ENCODE measurements at places on chromosomes 5 and 9. TPM values are rescaled to one million over a fixed set of nuclear protein-coding genes. Genes with fewer than 3 reads are reported as not detected.

- DNase-seq = no peak
These were observed 48.7 kb upstream of the SPATA31D4 start for GRCh38 chr9:81879501-81879916.

GRCh38 chr5:14663734-14664269 is 716 bp upstream of the OTULIN start:
- DNase-seq = no peak

DNA sequence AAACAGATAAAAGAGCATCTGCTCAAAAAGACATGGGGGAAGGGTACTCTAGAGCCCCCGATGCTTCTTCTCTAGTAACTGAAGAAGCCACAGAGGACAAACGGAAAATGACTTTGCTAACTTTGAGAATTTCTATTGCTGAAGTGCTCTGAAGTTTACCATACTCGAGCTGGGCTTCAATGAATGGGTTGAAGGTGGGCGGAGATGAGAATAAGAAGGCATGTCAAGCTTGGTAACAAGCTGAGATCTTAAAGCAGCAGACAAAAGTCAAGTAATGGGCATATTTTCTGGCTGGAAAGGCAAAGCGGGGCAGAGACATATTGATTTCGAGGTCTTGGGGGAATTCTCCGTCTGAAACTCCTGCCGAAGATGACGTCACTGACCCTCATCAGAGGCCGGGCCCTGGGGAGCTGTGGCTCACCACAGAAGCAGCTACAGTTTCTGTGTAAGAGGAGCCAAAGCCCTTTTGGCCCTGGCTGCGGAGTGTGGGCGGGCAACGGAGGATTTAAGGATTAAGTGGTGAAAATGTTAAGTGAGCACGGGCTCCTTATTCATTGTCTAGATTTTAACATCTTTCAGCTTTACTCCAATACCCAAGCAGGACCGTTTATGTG is 115.8 kb upstream of the SLIT3 start:
- peak; percentile 58 for DNase-seq

The MOB3B gene
- 9.7 TPM for total RNA-seq

The SRD5A1 gene
- total RNA-seq = 71.2 TPM

GRCh38 chr5:178677429-178677828 is 50.6 kb upstream of the CLK4 start:
- no peak for DNase-seq

The SYNPO gene
- total RNA-seq = 11.5 TPM

- no peak for DNase-seq
These were observed 111.1 kb downstream of the UGCG start for GRCh38 chr9:112007575-112008240.

DNA sequence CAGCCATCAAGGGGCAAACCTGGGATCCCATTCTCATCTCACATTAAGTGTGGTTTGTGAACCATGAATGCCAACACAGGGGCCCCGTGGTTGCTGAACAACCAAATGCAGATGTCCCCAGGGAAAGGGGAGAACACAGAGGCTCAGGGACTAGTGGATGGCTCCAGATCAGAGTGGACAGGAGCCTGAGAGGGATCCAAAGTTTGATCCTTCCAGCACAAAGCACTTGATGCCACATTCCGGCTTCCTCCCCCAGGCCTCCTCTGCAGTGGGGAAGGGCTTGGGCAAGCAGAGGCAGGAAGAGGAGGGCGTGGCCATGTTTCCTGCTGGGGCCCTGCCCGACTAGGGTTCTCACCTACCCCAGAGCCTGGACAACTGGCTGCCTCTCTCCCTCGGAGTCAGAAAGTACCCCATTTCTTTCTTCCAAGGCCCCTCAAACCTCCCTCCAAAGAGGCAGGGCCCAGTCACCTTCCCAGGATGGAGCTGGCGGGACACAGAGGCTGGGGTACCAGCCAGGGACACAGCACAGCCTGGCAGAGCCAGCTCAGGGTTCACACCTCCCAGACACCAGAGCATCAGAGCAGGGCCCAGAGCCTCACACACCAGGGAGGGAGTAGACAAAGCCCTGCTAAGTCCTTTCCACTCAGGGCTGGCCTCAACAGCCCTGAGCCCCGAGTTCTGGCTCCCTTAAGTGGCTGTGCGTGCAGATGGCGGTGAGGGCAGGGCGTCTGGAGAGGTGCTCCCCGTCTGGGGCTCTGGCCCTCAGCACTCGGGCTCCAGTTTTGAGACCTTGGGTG is 4.3 kb upstream of the RNF44 start:
- peak; percentile 46 for DNase-seq

DNA sequence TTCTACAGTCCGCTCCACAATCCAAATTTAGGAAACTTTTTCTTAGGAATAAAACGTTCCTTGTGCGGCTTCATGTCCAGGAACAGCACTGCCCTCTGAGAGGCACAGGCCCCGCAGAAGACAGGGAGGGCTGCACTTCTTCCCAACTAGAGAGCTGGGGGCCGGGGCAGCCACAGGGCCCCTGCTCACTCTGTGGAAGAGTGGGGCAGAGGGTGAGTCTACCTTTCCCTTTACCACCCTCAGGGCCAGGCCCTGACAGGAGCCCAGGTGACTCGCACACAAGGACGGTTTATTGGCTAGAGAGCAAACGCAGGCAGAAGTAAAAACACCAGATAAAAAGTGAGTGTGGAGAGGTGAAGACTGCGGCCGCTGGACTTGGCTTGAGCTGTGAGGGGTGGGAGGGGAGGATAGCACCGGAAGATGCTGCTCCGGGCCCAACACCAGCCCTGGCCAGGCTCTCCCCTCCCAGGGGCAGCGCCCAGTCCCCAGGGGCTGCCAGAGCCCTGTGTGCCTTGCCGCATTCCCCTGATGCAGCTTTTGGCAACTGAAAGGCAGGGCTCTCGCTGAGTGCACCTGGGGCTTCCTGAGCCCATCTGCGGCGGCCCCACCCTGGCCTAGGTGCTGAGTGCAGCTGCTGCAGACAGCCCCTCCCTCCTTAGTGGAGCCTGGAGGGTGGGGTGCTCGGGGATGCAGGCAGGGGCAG is 20.2 kb downstream of the SH3GLB2 start:
- no peak for DNase-seq

The C5orf52 gene
- total RNA-seq = not detected

The DOK3 gene
- 6.5 TPM for total RNA-seq

DNA sequence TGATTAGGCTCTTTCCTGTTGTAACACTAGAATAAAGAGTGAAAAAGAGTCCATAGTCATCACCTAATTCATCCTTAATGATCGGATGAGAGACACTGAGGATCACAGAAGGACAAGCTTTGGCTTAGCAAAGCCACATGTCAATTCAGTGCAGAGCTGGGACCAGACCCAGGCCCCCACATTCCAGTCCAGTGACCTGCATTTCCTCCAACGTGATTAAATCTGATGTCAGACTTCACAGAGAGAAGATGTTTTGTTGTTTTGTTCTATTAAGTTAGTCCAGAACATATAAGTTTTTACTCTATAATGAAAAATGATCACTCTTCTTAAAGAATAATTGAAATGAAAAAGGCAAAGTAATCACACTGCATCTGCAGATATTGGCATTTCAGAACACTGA is 377.9 kb upstream of the PAPPA start:
- no peak for DNase-seq

The FRMPD1 gene
- total RNA-seq = not detected

DNA sequence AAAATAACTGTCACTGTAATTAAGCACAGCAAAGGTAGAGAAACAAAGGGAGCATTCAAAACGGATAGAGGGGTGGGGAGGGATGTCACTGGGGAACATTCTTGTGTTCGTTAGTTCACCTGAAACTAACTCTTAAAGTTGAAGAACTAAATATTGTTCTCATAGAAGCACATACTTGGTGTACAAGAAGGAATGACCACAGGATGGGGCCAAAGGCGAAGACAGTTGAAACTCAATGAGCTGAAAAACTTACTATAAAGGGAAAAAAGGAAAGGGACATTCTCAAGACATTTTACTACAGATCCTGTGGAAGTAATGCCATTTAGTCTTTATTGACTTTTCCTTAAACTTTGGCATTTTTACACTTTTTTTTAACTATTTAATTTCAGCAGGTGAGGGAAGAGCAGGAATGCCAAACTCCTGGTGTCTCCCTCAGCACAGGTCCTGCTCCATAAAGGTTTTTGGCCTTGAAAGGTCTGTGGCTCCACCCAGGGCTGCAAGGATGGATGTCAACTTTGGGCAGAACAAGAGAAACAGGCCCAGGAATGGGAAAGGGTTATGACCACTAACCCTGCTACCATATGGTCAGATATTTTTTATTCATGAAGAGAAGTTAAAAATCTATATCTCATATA is 197.6 kb upstream of the RASA1 start:
- DNase-seq = no peak

The PKD2L2 gene
- not detected for total RNA-seq

DNA sequence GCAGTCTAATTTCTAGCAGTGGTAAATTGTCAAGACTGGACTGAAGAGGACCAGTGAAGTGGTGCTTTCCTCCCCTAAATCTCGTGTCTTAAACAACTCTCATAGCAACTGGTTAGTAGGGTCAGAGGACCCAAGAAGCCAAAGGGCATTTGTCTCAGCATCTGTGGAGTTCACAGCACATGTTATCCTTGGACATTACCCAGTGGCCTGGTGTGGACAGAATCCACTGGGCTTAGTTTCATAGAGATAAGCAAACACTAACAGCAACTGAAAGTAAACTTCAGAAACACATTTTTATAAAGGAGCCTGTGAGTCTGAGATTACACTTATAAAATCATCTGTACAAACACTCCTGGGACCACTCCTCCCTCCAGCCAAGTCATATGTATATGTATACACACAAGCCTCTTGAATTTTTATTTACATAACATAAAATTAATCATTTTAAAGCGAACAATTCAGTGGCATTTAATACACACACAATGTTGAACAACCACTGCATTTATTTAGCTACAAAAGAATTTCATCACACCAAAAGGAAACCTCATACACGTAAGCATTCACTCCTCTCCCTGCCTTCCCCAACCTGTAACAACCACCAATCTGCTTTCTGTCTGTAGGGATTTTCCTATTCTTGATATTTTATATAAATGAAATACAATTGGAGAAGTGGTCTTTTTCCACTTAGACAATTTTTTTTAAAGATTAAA is 457.8 kb downstream of the RASEF start:
- DNase-seq = no peak

DNA sequence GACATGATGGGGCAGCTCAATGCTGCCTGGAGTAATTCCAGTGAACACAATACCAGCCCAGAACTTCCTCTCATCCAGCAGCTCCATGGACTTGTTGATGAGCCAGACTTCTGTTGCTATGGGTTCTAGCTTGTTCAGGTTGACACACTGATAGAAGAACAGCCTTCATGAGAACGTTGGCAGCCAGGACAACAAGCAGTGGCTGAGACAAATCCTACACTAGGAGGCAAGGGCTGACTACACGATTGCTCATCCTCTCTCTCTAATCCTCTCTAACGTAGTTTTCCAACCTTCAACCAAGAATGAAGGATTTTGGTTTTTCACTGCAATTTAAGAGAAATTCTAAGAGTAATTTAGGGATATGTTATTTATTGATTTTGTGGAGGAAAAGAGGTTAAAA is 67.8 kb downstream of the NIPSNAP3B start:
- DNase-seq = no peak

DNA sequence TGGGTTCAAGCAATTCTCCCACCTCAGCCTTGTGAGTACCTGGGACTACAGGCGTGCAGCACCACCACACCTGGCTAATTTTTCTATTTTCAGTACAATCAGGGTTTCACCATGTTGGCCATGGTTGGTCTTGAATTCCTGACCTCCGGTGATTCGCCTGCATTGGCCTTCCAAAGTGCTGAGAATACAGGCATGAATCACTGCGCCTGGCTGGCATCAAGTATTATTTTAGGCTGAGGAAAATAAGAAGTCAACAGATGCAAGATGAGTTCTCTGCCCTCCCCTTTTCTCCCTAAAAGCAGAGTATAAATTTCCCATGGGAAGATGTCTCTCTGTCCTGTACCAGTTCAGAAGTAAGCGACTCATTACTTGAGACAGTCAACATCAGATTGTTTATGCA is 71.5 kb downstream of the ELAVL2 start:
- no peak for DNase-seq

GRCh38 chr5:39760385-39761198 is 335.8 kb upstream of the DAB2 start:
- no peak for DNase-seq

DNA sequence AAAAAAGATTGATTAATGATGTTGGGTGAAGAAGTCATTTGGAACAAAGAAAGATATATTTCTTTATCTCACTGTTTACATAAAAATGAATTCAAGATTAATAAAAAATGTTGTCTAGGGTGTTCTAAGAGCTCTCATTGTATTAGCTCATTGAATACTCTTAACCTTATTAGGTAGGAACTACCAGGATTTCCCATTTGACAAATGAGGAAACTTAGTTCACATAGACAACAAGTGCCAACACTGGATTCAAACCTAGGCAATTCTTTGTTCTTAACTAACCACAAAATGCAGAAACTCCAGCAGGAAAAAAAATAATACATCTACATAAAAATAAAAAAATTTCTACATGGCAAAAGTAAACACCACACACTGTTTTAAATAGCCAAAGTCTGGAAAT is 175.8 kb downstream of the RAPGEF6 start:
- DNase-seq = no peak

The NTNG2 gene
- total RNA-seq = not detected

- no peak for DNase-seq
These were observed 65.5 kb upstream of the OSMR start for GRCh38 chr5:38780316-38780715.

- DNase-seq = no peak
These were observed 46.4 kb downstream of the RBM27 start for GRCh38 chr5:146249801-146250200.

The FABP6 gene
- not detected for total RNA-seq

The SLC44A1 gene
- total RNA-seq = 75.0 TPM

DNA sequence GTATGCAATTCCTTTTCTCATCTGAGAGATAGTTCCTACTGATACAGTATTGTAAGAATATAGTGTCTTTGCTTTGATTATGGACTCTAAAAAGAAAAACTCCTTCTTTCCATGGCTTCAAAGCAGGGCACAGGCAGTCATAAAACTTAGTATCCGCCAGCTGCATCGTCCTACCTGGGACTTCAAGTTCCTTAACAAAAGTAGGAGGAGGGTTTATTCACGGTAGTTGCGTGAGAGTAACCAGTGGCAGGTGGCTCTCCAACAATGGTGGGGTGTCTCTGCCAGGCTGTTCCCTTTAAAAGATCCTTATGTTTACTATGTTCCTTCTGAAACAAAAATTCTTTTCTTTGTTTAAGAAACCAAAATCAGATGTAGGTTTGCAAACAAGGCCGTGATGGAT is 173.5 kb upstream of the DMAC1 start:
- no peak for DNase-seq

The SV2C gene
- 3.7 TPM for total RNA-seq

The SPINK4 gene
- total RNA-seq = not detected

The GDA gene
- total RNA-seq = not detected

Measured in uterus (tissue), 4 donors.